Epithelial cell of esophagus (primary cell): ENCODE measurements at places on chromosomes 7 and 10.
A peak's percentile ranks its signal among the peaks of the same experiment; 100 is the strongest.

GRCh38 chr7:20596653-20597052, 18.8 kb upstream of the ABCB5 start:
- DNase-seq, result peak; percentile 87

DNA sequence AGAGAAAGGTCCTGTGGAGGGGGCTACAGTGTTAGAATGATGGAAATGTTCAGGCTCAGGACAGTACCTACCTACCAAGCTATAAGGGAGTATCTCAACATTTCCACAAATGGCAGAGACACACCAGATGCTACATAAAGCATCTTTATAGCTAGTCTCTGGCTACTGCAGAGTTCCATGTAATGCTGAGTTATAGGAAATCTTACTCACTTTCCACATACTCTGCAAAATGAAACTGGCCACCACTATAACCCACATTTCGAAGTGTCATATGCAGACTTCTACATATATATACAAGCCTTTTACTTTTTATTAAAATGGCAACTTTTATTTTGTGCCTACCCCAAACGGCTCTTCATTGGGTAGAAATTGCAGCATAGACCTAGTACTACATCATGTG, 85.5 kb downstream of the FAS start:
- no peak for DNase-seq

DNA sequence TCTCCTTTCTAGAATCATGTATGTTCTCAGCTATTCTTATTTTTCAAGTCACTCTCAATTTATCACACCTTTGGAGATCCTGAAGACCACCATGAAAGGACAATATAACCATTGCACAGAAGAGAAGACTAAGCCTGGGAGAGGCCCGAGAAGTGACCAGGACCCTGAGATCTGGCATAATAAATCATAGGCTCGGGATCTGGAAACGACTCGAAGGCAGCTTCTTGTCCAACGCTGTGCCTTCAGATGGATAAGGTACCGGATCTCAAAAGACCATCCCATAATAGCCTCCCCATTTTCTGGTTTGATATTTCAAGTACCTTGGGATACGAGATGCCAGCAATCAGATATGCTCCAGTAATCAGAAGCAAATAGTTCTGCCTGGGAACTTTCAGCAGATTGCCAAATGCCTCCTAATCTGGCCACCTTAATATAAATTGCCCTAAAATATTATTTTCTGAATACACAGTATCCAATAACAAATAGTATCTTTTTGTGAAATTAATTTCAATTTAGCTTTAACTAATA, 179.2 kb upstream of the ZMIZ1 start:
- no peak for DNase-seq

DNA sequence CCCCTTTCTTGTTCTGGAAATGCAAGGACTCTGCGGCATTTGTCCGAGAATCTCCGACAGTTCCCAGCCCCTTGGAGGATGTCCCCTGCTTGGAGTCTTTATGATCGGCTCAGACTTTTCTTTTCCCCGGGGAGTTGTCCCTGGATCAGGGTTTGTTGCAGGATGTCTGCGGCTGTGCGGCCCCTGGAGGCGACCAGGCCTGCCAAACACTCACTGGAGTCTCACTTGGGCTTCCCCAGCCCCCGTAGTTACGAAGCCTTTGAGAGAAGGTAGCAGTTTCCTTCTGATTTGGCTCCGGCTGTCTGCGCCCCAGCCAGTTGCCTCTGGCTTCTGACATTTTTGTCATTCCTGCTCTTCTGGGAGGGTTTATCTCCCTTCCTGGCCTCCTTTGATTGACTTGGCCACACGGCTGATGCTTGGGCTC, 16.1 kb downstream of the COL26A1 start:
- no peak for DNase-seq

- peak; percentile 78 for DNase-seq
Measured at GRCh38 chr7:132739271-132739955, 163.1 kb upstream of the PLXNA4 start.

DNA sequence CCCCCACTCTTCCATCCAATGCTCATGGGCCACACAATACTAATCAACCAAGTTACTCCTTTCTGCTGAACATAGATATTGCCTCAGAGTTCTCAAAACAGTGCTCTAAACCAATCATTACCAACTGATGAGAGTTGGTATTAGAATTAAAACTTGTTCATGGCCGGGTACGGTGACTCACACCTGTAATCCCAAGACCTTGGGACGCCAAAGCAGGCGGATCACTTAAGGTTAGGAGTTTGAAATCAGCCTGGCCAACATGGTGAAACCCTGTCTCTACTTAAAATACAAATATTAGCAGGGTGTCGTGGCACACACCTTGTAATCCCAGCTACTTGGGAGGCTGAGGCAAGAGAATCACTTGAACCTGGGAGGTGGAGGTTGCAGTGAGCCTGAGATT, 8.2 kb downstream of the TM9SF3 start:
- peak; percentile 54 for DNase-seq

DNA sequence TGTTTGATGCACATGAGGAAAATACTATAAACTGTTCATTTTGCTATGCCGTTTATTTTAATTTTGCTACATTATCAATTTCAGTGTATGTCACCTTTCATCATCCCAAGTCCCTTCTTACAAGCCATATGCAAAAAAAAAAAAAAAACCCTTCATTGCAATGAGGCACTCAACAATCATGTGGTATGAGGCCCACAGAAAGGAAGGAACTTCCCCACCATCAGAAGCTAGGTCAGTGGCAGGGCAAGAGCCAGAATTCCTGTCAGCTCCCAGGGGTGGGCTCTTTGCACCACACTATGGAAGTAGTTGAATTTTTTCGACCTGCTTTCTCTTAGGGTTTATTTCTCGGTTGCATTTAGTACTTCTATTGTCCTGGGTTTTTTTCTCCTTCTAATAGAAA, 75.4 kb downstream of the NOC3L start:
- DNase-seq, result no peak

DNA sequence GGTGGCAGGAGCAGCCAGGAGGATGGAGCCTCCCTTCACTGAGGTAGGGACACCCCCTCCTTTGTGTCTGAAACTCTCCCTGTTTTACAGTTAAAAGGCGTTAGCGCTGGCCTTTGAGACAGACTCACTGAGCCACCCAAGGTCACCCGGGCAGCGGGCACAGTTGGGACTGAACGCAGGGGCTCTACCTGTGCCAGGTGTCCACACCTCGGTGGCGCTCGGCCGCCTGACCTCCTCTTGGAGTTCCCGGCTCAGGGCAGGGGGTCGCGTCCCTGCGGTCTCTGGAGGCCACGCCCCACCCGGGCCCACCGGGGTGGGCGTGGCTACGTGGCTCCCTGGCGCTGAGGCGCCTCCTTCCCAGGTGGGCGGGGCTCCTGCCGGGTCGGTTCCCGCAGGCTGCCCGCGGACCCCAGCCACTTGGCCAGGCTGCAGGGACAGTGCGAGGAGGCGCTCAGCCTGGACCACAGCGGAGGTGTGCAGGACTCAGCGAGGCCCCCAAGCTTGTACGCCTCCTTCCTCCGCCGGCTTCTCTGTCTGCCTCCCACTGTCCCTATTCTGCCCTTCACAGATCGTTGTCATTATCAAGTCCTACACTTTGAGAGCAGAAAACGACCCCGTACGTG, 39.9 kb upstream of the LEP start:
- DNase-seq, result no peak

- DNase-seq, result no peak
Measured at GRCh38 chr10:4685904-4686643, 139.9 kb upstream of the AKR1E2 start.

DNA sequence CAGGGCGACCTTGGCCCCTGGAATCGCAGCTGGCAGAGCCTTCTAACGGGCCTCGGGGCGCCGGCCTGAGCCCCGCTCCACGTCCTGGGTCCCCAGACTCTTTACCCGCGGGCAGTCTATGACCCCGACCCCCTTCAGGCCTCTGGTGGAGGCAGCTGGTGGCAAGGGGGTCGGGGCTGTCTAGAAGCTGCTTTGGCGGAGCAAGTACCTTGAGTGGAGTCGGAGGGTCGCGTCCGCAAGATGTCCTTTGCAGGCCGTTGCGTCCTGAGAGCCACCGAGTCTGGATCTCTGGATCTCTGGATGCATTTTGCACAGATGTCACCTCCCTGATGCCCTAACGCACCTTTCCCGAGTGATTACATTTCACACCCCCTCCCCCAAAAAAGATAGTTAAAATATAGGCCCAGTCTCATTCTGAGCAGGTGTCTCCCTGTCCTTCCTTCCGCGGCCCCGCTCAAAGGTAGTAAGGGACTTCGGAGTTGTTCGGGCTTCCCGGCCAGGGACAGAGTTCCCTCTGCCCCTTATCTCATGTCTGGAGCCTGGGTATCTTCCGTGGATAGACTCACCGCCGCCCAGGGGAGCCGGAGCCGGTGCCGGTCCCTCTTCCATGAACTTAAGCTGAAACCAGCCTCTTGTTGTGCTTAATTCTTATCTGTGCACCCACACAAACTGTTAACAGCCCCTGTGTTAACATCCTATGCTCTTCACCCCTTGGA, 457 bp downstream of the ACADSB start:
- DNase-seq, result no peak

DNA sequence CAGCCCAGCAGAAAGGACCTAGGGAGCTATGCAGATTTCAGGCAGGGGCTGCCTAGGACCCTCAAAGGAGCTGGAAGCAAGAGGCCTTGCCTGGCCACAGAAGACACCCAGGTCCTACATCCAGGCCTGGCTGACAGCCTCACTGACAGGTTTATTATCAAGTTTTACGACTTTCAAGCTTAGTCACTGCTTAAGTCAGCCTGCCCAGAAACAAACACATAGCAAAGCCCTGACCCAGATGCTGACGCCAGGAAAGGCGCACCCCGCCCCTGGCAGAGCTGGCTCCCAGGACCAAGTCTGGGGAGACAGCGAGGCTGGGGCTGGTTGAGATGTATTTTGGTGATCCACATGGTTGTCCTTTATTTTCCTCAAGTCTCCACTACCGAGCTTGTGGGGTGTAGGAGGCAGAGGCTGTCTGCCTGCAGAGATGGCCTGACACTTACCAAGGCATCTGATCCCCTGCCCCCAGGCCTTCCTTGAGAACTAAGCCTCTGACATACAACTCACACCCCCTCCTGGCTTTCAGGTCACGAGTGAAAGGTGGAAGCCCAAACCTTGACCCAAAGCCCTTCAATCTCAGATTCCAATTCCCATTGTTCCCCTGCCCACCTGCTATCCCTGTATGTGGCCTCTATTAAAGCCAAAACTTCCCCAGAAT, 80.7 kb upstream of the EMX2 start:
- DNase-seq, result peak; percentile 97

- no peak for DNase-seq
Measured at GRCh38 chr10:17779784-17780183, 27.8 kb downstream of the TMEM236 start.

GRCh38 chr7:151859111-151859947, 17.6 kb downstream of the PRKAG2 start:
- peak; percentile 9 for DNase-seq

- peak; percentile 40 for DNase-seq
Measured at GRCh38 chr7:114302858-114303257, 111.8 kb upstream of the FOXP2 start.

GRCh38 chr7:70775570-70776156, 356.3 kb upstream of the GALNT17 start:
- DNase-seq, result peak; percentile 44

GRCh38 chr7:69692611-69693010, 94.3 kb downstream of the AUTS2 start:
- no peak for DNase-seq

DNA sequence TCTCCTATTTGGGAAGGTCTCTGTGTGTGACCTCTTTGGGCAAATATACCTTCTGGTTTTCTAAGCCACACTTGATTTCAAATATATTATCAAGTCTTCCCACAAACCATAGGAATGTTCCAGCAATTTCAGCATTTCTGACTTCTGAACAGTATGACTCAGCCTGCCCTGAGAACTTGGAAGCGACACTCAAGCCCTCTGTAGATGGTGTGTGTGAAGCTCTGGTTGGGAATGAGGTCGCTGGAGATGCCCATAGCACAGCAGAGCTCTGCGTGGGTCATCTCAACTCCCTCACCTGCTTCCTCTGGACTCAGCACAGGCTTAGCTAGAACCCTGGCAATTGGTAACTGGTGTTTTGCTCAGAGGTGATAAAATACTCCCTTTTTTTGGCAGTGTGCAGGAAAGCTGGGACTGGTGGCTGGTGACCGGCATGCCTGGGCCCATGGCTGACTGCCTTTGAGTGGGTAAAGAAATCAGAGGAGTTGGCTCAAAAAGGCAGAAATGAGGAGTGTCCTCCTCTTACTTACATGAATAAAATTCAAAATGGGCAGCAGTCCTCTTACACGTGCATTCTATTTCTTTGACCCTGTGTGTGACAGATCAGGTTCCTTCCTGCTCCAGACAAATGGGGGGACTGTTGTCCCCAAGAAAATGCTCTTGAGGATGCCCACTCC, 87.5 kb upstream of the NRP1 start:
- peak; percentile 63 for DNase-seq

- peak; percentile 97 for DNase-seq
Measured at GRCh38 chr10:94183666-94184264, 179.0 kb downstream of the NOC3L start.

DNA sequence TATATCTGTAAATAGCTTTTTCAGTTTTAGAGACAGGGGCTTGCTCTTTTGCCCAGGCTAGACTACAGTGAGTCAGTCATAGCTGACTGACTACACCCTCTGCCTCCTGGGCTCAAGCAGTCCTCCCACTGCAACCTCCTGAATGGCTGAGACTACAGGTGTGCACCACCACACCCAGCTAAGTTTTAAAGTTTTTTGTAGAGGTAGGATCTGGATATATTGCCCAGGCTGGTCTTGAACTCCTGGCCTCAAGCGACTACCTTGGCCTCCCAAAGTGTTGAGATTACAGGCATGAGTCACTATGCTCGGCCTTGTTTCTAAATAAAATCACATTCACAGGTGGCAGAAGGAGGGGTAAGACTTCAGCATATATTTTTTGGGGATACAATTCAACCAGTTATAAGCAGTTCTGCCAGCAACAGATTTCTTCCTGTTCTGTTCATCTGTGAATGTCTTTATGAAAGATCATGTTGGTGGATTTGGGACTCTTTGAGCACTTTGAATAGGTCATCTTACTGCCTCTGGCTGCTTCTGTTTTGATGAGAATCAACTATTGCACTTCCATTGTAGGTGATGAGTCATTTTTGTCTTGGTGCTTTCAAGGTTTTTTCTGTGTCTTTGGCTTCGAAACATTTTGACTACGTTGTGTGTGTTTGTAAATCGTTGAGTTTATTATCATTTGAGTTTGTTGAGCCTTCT, 15.7 kb downstream of the RBM33 start:
- peak; percentile 41 for DNase-seq

GRCh38 chr10:348456-348855, 213.2 kb downstream of the ZMYND11 start:
- no peak for DNase-seq

DNA sequence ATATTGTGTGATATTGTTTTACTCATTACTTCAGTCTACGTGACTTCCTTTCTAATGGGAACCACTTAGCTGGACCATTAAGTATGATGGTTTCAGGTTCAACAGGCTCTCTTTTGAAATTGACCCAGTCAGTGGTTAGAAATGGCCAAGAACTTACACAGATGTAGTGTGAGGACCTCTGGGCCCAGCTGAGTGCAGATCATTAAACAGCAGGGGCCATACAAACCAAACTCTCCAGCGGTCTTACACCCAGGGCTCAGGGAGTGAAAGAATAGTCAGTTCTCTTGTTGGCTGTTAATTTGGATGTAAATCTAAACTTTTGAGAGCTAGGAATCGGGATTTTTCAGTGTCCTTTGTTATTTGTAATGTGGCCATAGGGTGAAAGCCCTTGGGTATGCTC, 107.3 kb downstream of the CELF2 start:
- DNase-seq, result no peak
